Gastrocnemius medialis (tissue), 4 donors: ENCODE measurements at places on chromosomes 1 and 21. TPM values are rescaled to one million over a fixed set of nuclear protein-coding genes. Genes with fewer than 3 reads are reported as not detected.

Gene CFAP74
- total RNA-seq = not detected

DNA sequence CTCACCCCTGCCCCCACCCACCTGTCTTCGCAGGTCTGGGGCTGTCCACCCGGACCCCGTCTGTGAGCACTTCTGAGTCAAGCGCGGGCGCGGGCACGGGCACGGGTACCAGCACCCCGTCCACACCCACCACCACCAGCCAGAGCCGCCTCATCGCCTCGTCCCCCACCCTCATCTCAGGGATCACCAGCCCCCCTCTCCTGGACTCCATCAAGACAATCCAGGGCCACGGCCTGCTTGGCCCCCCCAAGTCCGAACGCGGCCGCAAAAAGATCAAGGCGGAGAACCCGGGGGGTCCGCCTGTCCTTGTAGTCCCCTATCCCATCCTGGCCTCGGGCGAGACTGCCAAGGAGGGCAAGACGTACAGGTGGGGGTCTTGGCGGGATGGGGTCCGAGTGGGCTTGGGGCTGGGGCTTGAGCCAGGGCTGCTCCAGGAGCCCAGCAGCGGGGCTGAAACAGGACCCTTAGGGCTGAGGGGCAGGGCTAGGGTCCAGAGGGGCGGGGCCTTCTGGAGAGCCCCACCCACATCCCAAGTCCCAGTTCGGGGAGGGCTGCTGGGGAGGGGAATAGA is 23.9 kb downstream of the ZNF362 start:
- DNase-seq = no peak

GRCh38 chr1:201838381-201838780 is 9.4 kb downstream of the IPO9 start:
- no peak for DNase-seq

DNA sequence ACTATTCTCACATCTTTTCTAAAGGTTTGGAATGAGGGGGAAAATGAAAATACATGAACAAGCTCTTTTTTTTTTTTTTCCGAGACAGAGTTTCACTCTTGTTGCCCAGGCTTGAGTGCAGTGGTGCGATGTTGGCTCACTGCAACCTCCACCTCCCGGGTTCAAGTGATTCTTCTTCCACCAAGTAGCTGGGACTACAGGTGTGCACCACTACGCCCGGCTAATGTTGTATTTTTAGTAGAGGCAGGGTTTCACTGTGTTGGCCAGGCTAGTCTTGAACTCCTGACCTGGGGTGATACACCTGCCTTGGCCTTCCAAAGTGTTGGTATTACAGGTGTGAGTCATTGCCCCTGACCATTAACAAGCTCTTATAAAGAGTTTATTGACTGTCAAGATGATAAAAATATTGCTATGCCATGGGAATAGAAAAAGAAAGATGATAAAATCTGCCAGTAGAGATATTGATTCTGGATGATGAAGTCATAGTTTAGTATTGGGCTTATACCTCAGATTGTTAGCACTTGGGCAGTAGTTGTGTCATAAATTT is 36.6 kb downstream of the INKA2 start:
- DNase-seq = no peak

Gene GNG5
- 122 TPM for total RNA-seq

- no peak for DNase-seq
Measured at GRCh38 chr1:21198929-21199328, 22.2 kb upstream of the EIF4G3 start.

Gene CLDN17
- not detected for total RNA-seq

- no peak for DNase-seq
Measured at GRCh38 chr21:36330904-36331303, 10.9 kb downstream of the MORC3 start.
